Activated naive CD8-positive, alpha-beta T cell treated with anti-CD3 and anti-CD28 coated beads for 36 hours (primary cell): ENCODE measurements at places on chromosomes 16 and 17.

DNA sequence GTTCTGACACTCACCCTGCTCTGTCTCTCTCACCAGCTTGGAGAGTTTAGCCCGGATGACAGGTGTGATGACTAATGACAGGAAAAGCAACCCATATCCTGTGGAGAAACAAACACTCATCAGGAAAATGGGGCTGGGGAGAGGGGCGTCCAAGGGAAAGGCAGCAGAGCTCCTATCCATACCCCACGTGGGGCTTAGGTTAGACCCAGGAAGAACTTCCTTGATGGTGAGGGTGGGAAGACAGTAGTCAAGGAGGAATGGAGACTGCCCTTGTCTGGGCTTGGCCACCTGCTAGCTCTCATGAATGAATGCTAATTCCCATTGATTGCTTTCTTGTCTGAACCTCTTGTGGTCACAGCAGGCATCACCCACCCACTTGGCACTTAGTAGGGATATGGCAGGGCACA lies 3.8 kb downstream of the SLC46A1 start:
- peaks cover 11% of the 10 kb centered on the region for H3K4me1 ChIP-seq
- no peaks in the 10 kb centered on the region for H3K36me3 ChIP-seq
- H3K27ac ChIP-seq: peak overlapping the region; percentile 7
- no peak overlapping the region for H3K4me3 ChIP-seq

DNA sequence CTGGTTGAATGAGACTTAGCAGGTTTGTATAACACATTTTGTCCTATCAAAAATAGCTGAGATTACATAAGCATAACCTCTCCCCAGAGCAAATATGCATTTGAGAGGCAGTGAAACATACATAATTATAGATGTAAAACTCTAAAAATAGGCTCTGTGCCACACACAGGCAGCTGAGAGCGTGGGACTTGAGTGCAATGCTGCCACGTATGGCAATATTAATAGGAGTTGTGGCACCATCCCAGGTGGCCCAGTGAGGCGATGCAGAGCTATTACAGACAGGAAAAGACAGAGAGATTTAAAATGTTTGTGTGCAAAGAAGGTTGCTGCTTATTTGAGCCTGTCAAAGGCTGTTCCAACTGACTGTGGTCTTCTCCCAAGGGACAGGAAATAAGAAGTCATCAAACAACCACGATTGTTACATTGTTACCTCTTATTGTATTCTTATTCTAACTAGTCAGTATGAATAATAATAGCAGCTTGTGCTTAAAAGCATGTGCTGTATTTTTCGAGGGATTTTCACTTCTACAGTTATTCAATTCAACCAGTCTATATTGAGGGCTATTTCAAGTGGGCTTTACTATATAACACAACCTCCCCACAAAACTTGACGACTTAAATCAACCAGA lies 116.5 kb downstream of the SALL1 start:
- peaks cover 16% of the 10 kb centered on the region for H3K27me3 ChIP-seq
- H3K4me1 ChIP-seq: no peaks in the 10 kb centered on the region
- H3K27ac ChIP-seq: no peak overlapping the region
- no peak for DNase-seq
- no peak overlapping the region for H3K4me3 ChIP-seq
- H3K36me3 ChIP-seq: no peaks in the 10 kb centered on the region

GRCh38 chr16:66127459-66128370 lies 238.8 kb upstream of the CDH5 start:
- H3K27ac ChIP-seq: no peak overlapping the region
- no peaks in the 10 kb centered on the region for H3K4me1 ChIP-seq
- no peak overlapping the region for H3K4me3 ChIP-seq
- DNase-seq: no peak
- H3K27me3 ChIP-seq: peaks cover 45% of the 10 kb centered on the region

DNA sequence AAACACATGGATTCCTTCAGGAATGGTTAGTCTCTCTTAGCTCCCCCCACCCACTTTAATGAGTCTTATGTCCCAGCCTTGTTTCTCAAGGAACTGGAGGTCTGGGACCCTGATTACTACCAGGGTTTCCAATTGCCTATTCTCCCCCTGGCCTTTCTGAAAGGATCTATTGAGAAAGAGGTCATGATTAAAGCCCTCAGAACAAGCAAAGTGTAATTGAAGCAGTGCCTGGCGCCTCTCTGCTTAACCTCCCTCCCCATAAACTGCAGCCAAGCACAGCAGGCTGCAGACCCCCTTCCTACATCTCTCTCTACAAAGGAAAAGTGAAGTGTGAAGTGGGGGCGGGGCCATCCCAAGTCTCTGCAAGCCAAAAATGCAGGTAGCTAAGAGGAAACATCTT lies 159.7 kb upstream of the CDH11 start:
- H3K27ac ChIP-seq: no peak overlapping the region
- no peak overlapping the region for H3K4me3 ChIP-seq
- DNase-seq: no peak
- no peaks in the 10 kb centered on the region for H3K4me1 ChIP-seq

GRCh38 chr17:47119746-47120520 lies 69.2 kb downstream of the CDC27 start:
- H3K4me3 ChIP-seq: no peak overlapping the region
- H3K27ac ChIP-seq: peak overlapping the region; percentile 72
- peaks cover 10% of the 10 kb centered on the region for H3K36me3 ChIP-seq
- H3K27me3 ChIP-seq: no peaks in the 10 kb centered on the region
- no peak for DNase-seq
- peaks cover 17% of the 10 kb centered on the region for H3K4me1 ChIP-seq

- no peaks in the 10 kb centered on the region for H3K4me1 ChIP-seq
- H3K27ac ChIP-seq: no peak overlapping the region
- no peak overlapping the region for H3K4me3 ChIP-seq
- H3K27me3 ChIP-seq: no peaks in the 10 kb centered on the region
- no peak for DNase-seq
Measured at GRCh38 chr17:49603238-49603637, 27.6 kb downstream of the NXPH3 start.

DNA sequence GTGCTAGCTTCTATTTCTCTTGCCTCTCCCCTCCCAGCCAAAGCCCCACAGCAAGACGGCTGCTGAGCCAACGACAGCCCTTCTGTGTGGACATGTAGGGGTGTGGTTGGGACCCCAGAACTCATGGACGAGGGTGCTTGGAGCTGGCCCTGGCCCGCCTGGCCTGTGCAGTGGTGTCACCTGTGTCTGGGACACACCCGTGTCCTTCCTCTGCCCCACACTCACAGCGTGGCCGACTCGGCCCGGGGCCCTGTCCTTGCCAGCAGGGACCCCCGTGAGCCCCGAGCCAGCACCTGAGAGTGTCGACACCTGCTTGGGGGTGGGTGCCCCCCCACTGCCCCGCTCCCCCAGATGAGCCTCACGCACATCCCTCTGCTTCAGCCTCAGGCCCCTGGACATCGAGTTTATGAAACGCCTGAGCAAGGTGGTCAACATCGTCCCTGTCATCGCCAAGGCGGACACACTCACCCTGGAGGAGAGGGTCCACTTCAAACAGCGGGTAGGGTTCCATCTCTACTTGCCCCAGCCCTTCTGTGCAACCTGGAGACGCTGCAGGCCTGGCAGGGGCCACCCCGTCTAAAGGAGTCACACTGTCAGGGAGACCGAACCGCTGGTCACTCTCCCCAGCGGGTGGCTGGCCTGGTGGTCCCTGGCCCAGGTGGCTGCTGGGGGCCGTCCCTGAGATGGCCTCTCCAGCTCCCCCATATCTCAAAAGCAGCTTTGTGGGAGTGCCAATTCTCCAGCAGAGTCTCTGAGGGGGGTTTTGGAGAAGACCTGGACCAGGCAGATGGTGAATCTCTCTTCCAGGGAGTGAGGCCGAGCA lies 349.8 kb downstream of the SEC14L1 start:
- no peak for DNase-seq
- no peak overlapping the region for H3K27ac ChIP-seq
- no peak overlapping the region for H3K4me3 ChIP-seq
- H3K4me1 ChIP-seq: peaks cover 23% of the 10 kb centered on the region
- no peaks in the 10 kb centered on the region for H3K27me3 ChIP-seq

- H3K27ac ChIP-seq: no peak overlapping the region
- no peaks in the 10 kb centered on the region for H3K4me1 ChIP-seq
Measured at GRCh38 chr16:83969771-83970429, 1.9 kb downstream of the NECAB2 start.

GRCh38 chr17:44829523-44830358 lies at the start of gene GJC1:
Gene GJC1 (minus strand): TSS chr17:44830287. CDS start chr17:44805817, 24,470 bp downstream.
- peaks cover 68% of the 10 kb centered on the region for H3K27me3 ChIP-seq
- peak within 1 kb of the TSS; percentile 48 for H3K27ac ChIP-seq
- H3K4me1 ChIP-seq: peaks cover 11% of the 10 kb centered on the region

GRCh38 chr17:16371742-16372141 lies 9.1 kb upstream of the UBB start:
- no peak overlapping the region for H3K4me3 ChIP-seq
- no peak for DNase-seq
- H3K27ac ChIP-seq: no peak overlapping the region

DNA sequence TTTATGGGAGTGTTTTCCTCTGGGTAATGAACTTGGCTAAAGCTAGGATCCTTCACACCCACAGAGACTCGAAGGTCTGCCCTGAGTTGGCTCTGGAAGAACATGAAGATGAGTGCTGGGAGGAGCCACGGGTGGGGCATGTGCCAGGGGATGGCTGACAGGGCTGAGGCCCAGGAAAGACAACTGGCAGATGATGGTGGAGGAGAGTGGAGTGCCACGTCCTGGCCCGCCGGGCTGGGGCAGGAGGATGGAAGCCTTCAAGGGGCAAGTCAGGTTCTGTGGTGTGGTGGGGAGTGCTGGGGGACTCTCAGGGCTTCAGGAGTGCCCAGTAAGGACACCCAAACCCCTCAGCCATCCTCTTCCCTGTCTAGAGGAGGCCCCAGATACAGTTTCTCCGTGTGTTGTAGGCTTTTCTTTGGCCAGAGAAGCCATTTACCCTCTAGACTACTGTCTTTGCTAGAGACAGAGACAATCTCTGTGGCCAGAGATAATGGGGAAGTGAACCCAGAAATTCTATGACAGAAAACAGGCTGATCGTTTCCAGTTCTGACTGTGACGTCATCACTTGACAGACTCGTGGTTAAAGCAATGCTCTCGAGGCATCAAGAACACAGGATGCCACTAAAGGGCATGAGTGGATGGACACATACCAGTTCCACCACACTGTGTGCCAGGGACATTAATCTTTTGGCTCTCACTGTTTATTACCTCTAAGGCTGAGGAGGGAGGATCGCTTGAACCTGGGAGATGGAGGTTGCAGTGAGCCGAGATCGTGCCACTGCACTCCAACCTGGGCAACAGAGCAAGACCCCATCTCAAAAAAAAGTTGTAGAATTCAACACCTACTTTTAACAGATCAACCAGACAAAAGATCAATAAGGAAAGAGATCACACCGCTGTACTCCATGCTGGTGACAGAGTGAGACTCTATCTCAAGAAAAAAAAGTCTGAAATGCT lies 18.6 kb upstream of the SLC5A10 start:
- no peak overlapping the region for H3K27ac ChIP-seq
- peaks cover 24% of the 10 kb centered on the region for H3K36me3 ChIP-seq
- H3K4me1 ChIP-seq: peaks cover 18% of the 10 kb centered on the region
- no peaks in the 10 kb centered on the region for H3K27me3 ChIP-seq
- no peak for DNase-seq

- H3K27ac ChIP-seq: no peak overlapping the region
- no peak overlapping the region for H3K4me3 ChIP-seq
- no peak for DNase-seq
- no peaks in the 10 kb centered on the region for H3K27me3 ChIP-seq
- H3K4me1 ChIP-seq: peaks cover 13% of the 10 kb centered on the region
Measured at GRCh38 chr16:78738557-78738956, 639.1 kb downstream of the WWOX start.

GRCh38 chr17:71926746-71927398 lies 193.9 kb upstream of the SOX9 start:
- H3K4me1 ChIP-seq: no peaks in the 10 kb centered on the region
- no peaks in the 10 kb centered on the region for H3K27me3 ChIP-seq
- no peak for DNase-seq
- H3K4me3 ChIP-seq: no peak overlapping the region
- H3K36me3 ChIP-seq: no peaks in the 10 kb centered on the region
- H3K27ac ChIP-seq: no peak overlapping the region

- H3K27me3 ChIP-seq: no peaks in the 10 kb centered on the region
- peak overlapping the region; percentile 13 for H3K27ac ChIP-seq
- peaks cover 13% of the 10 kb centered on the region for H3K4me1 ChIP-seq
- no peak for DNase-seq
- H3K36me3 ChIP-seq: peaks cover 39% of the 10 kb centered on the region
Measured at GRCh38 chr17:16086957-16087356, 87.3 kb downstream of the TTC19 start.

- peaks cover 3% of the 10 kb centered on the region for H3K27me3 ChIP-seq
- no peak for DNase-seq
- no peak overlapping the region for H3K27ac ChIP-seq
- no peaks in the 10 kb centered on the region for H3K4me1 ChIP-seq
Measured at GRCh38 chr17:48570325-48571023, 7.7 kb downstream of the HOXB4 start.

GRCh38 chr17:27984404-27984803 lies 58.1 kb upstream of the NLK start:
- no peaks in the 10 kb centered on the region for H3K36me3 ChIP-seq
- H3K4me3 ChIP-seq: no peak overlapping the region
- no peak for DNase-seq
- no peak overlapping the region for H3K27ac ChIP-seq

GRCh38 chr17:59149051-59149450 lies 5.9 kb downstream of the SKA2 start:
- peaks cover 9% of the 10 kb centered on the region for H3K36me3 ChIP-seq
- no peaks in the 10 kb centered on the region for H3K27me3 ChIP-seq
- peaks cover 20% of the 10 kb centered on the region for H3K4me1 ChIP-seq
- H3K27ac ChIP-seq: no peak overlapping the region
- H3K4me3 ChIP-seq: no peak overlapping the region

GRCh38 chr16:85057948-85058347 lies 30.4 kb downstream of the KIAA0513 start:
- no peaks in the 10 kb centered on the region for H3K27me3 ChIP-seq
- no peak overlapping the region for H3K27ac ChIP-seq
- no peak overlapping the region for H3K4me3 ChIP-seq
- peaks cover 50% of the 10 kb centered on the region for H3K4me1 ChIP-seq

GRCh38 chr17:43442711-43443110 lies 41.1 kb upstream of the DHX8 start:
- peaks cover 2% of the 10 kb centered on the region for H3K36me3 ChIP-seq
- DNase-seq: no peak
- no peaks in the 10 kb centered on the region for H3K27me3 ChIP-seq

GRCh38 chr17:27504188-27504995 lies 48.1 kb downstream of the KSR1 start:
- H3K27me3 ChIP-seq: no peaks in the 10 kb centered on the region
- H3K27ac ChIP-seq: no peak overlapping the region
- no peak overlapping the region for H3K4me3 ChIP-seq
- peaks cover 15% of the 10 kb centered on the region for H3K4me1 ChIP-seq
- H3K36me3 ChIP-seq: peaks cover 35% of the 10 kb centered on the region

DNA sequence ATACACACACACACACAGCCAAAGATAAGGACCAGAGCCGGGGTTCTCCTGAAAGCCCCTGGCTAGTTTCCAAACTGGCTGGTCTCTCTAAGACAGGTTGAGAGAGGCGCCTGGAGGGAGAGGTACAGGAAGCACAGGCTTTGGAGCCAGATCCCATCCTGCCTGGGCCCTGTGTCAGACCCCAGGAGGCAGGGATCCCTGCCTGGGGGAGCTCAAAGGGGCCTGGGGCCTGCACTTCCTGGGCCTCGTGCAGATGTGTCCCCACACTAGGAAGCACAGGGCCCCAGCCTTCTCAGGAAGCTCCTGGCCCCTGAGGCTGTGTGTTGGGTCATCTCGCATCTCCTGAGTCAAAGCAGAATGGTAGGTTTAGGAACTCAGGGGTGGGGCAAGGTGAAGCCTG lies 16.0 kb downstream of the SLC5A10 start:
- no peak for DNase-seq
- no peaks in the 10 kb centered on the region for H3K27me3 ChIP-seq
- H3K4me1 ChIP-seq: peaks cover 7% of the 10 kb centered on the region
- H3K27ac ChIP-seq: no peak overlapping the region
- H3K36me3 ChIP-seq: no peaks in the 10 kb centered on the region
- H3K4me3 ChIP-seq: no peak overlapping the region
